ENCODE measurements at places on chromosomes 5 and 9.

DNA sequence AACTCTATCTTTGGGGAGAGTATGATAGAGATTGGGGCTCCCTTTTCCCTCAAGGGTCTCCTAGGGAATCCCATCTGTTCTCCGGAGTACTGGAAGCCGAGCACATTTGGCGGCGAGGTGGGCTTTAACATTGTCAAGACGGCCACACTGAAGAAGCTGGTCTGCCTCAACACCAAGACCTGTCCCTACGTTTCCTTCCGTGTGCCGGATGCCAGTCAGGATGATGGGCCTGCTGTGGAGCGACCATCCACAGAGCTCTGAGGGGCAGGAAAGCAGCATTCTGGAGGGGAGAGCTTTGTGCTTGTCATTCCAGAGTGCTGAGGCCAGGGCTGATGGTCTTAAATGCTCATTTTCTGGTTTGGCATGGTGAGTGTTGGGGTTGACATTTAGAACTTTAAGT, 21.5 kb downstream of the PTGS1 start:
- DNase-seq, result no peak

DNA sequence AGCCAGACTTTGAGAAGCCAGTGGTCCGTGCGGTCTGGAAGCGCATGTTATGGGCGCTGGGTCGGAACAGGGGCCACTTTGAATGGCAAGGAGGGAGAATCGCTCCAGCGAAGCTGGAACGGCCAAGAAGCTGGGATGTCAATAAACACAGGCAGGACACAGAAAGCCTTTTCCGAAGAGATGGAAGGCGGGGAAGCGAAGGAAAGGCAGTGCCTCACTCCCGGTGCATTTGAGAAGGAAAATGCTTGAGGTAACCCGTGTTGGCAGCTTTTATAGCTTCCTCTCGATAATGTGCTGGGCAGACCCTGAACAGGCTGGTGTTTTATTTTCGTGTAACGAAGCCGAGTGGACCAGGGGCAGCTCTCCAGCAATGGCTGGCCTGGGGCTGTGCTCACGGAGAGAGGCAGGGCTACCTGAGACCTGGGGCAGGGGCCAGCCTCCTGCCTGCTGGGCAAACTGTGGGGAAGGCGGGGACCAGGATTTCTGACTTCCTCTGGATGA, 84.2 kb upstream of the SPRY4 start:
- DNase-seq, result no peak

DNA sequence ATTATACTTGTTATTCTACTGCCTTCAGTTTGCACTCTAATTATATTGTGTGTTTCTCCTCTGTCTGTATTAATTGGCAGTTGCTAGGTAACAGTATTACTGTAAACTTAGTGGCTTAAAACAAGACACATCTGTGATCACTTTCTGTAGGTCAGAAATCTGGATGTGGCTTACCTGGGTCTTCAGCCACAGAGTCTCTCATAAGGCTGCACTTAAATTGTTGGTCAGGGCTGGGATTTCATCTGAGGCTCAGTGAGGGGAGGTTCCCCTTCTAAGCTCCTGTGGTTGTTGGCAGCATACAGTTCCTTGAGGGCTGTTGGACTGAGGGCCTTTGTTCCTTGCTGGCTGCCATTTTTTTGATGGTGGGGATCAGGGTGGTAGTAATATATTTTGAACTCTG, 68.8 kb downstream of the SLC44A1 start:
- no peak for DNase-seq

GRCh38 chr9:88559661-88560060, 24.7 kb downstream of the NXNL2 start:
- DNase-seq, result no peak

DNA sequence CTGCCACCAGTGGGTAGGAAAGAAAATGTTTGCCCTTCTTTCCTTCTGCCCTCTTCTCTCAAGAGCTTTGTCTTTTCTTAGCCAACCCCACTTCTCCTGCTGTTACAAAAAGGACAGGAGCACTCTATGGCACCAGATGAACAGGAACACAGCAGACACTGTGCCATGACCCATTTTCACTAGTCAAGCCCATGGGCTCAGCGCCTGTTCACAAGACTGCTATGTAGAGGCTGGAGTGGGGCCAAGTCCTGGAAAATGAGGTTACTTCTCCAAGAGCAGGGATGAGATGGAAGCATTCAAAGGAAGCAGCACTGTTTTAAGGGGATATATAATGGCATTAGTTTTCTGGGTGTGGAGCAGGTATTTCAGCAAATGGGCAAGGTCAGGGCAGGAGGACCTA, 46.8 kb upstream of the GRAMD2B start:
- DNase-seq, result no peak
